ENCODE measurements at places on chromosomes 11 and 22.
A peak's percentile ranks its signal among the peaks of the same experiment; 100 is the strongest.

GRCh38 chr11:102989379-102990047 lies 34.0 kb upstream of the MMP13 start:
- H3K27ac ChIP-seq = no peak overlapping the region
- no peak overlapping the region for H3K4me3 ChIP-seq
- no peaks in the 10 kb centered on the region for H3K4me1 ChIP-seq
- peaks cover 6% of the 10 kb centered on the region for H3K27me3 ChIP-seq
- no peaks in the 10 kb centered on the region for H3K36me3 ChIP-seq

GRCh38 chr11:17600316-17601255 lies 53.5 kb downstream of the OTOG start:
- peak overlapping the region; percentile 38 for H3K27ac ChIP-seq
- H3K4me3 ChIP-seq = no peak overlapping the region
- peaks cover 24% of the 10 kb centered on the region for H3K27me3 ChIP-seq
- no peaks in the 10 kb centered on the region for H3K36me3 ChIP-seq
- no peaks in the 10 kb centered on the region for H3K4me1 ChIP-seq

DNA sequence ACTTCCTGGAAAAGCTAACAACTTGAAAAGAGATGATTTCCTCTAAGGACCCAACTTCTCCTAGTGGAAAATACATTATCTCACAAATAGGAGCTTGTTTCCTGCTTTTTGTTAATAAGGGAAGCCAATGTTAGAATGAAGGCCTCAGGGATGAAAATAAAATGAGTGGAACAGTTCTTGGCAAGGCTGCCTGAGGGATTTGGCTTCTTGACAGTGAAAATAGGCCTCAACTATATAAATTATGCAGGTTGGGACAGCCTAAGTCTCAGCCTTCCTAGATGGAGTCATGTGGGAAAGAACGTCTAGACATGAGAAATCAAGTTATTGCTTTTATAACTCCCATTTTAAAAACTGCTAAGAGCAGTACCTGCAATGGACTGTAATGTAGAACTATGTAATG lies 92.8 kb upstream of the FIBIN start:
- no peaks in the 10 kb centered on the region for H3K4me1 ChIP-seq
- DNase-seq = no peak
- H3K4me3 ChIP-seq = no peak overlapping the region
- no peak overlapping the region for H3K27ac ChIP-seq
- no peaks in the 10 kb centered on the region for H3K27me3 ChIP-seq
- no peaks in the 10 kb centered on the region for H3K36me3 ChIP-seq

DNA sequence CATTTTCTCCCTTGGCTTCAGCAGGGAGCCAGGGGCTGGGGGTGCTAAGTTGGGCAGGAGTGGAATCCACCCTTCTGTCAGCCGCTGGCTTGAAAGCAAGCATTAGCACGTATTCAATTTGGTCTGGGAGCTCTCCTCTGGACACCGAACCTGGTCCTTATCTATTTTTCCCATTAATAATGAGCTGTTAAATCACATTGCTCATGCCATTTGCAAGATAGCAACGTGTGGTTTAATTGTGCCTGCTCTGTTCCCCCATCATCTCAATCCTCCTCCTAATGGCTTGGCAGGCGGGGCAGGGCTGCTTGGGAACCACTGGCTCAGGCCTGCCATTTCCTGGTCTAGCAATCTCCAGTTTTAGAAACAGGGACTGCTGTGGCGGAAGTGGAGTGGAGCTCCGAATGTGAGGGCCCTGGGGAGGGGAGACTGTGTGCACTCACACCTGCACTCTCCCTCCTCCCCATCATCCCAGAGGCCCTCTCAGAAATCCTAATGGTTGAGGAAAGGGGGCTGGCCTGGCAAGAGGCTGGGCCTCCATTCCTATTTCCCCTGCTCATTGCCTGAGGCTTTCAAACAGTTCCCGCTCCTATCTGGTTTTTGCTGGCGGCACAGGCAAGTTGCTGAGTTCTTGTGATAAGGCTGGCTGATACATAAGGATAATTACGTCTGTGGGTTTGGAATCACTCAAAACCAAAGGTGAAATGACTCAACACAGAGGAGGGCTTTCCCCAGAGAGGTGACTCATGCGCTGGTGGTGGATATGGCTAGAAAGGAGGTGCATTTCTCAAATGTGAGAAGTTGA lies 201.2 kb upstream of the E2F8 start:
- H3K4me1 ChIP-seq = no peaks in the 10 kb centered on the region
- H3K27ac ChIP-seq = no peak overlapping the region
- no peaks in the 10 kb centered on the region for H3K36me3 ChIP-seq
- no peak overlapping the region for H3K4me3 ChIP-seq
- DNase-seq = no peak

GRCh38 chr11:58685973-58686722 lies 45.6 kb downstream of the GLYAT start:
- H3K4me1 ChIP-seq = peaks cover 8% of the 10 kb centered on the region
- no peaks in the 10 kb centered on the region for H3K36me3 ChIP-seq
- H3K27ac ChIP-seq = peak overlapping the region; percentile 53
- no peak overlapping the region for H3K4me3 ChIP-seq
- no peak for DNase-seq

DNA sequence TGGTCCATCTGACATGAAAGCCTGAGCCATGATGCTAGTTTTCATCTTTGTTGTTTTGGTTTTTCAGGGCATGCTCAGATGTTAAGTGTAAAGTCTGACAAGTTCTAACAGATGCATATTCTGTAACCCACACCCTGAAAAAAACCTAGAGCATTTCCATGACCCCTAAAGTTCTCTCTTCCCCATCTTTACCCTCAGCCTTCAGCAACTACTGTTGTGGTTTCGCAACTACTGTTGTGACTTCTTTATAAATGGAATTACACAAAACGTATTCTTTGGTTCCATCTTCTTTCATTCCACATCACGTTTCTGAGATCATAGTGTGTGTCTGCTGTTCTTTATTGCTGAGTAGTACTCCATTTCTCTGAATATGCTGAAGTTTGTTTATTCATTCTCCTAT lies 65.1 kb upstream of the LDLRAD3 start:
- no peaks in the 10 kb centered on the region for H3K4me1 ChIP-seq
- no peak overlapping the region for H3K27ac ChIP-seq
- no peak overlapping the region for H3K4me3 ChIP-seq
- no peak for DNase-seq
- no peaks in the 10 kb centered on the region for H3K36me3 ChIP-seq
- peaks cover 5% of the 10 kb centered on the region for H3K27me3 ChIP-seq

DNA sequence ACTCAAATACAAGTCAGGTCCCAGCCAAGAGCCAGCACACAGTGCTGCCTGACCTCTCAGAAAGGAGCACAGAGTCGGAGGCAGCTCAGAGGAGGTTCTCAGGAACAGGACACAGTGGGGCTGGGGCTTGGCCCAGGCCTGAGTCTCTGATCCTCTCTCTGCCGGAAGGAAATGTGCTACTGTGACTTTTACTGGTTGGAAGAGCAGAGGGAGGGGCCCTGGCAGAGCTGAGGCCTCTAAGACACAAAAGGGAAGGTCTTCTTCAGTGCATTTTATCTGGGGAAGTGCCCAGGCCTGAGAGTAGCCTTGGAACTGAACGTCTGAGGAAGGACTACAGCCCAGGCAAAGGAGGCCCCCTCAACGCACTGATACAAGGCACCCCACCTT lies 16.2 kb upstream of the CASTOR1 start:
- no peaks in the 10 kb centered on the region for H3K27me3 ChIP-seq
- H3K36me3 ChIP-seq = peaks cover 60% of the 10 kb centered on the region
- peaks cover 99% of the 10 kb centered on the region for H3K4me1 ChIP-seq
- peak overlapping the region; percentile 79 for H3K4me3 ChIP-seq
- H3K27ac ChIP-seq = peak overlapping the region; percentile 96

GRCh38 chr11:69727266-69727665 lies 23.4 kb upstream of the FGF19 start:
- DNase-seq = no peak
- no peaks in the 10 kb centered on the region for H3K36me3 ChIP-seq
- no peaks in the 10 kb centered on the region for H3K4me1 ChIP-seq
- no peak overlapping the region for H3K4me3 ChIP-seq
- peaks cover 67% of the 10 kb centered on the region for H3K27me3 ChIP-seq
- no peak overlapping the region for H3K27ac ChIP-seq

- no peak for DNase-seq
- H3K4me1 ChIP-seq = no peaks in the 10 kb centered on the region
- H3K36me3 ChIP-seq = no peaks in the 10 kb centered on the region
- H3K27ac ChIP-seq = no peak overlapping the region
- no peak overlapping the region for H3K4me3 ChIP-seq
Observed at GRCh38 chr22:39292031-39292462, 27.4 kb downstream of the RPL3 start.

GRCh38 chr11:35257281-35257680 lies 118.3 kb downstream of the CD44 start:
- peaks cover 5% of the 10 kb centered on the region for H3K36me3 ChIP-seq
- peaks cover 28% of the 10 kb centered on the region for H3K4me1 ChIP-seq
- H3K4me3 ChIP-seq = no peak overlapping the region
- H3K27ac ChIP-seq = peak overlapping the region; percentile 74
- no peak for DNase-seq
- peaks cover 16% of the 10 kb centered on the region for H3K27me3 ChIP-seq

DNA sequence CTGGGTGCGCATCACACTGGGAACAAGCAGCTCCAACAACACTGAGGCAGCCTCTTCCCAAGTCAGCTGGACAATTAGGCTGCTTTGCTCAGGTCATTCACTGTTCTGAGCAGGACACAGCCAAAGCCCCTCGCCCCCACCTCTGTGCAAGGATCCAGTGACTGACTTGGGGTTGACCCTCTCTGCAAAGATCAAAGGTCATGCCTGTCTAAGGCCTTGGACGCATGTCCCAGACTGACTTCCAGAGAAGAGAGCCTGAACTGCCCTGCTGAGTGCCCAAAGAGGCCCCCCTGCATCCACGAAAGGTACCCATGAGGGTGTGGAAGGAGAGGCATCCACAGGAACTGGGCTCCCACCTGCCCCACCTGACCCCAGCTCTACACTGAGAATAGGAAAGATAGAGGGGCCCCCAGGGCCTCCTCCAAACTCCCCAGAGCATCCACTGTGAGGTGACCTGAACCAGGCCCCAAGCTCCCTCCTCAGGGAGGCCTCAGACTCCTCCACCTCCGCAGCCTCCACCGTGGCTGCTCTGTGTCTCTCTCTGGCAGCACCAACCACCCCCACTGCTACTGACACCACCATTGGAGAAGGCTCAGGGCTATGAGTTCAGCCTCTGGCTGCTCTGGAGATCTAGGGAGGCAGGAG lies 53.5 kb downstream of the IGLL5 start:
- H3K4me1 ChIP-seq = peaks cover 2% of the 10 kb centered on the region
- no peak overlapping the region for H3K4me3 ChIP-seq
- H3K27me3 ChIP-seq = peaks cover 62% of the 10 kb centered on the region
- H3K36me3 ChIP-seq = no peaks in the 10 kb centered on the region

- H3K27me3 ChIP-seq = no peaks in the 10 kb centered on the region
- H3K4me3 ChIP-seq = no peak overlapping the region
- DNase-seq = no peak
- H3K4me1 ChIP-seq = no peaks in the 10 kb centered on the region
- peaks cover 6% of the 10 kb centered on the region for H3K36me3 ChIP-seq
Observed at GRCh38 chr11:44931466-44931865, 19.2 kb downstream of the TP53I11 start.

- no peak overlapping the region for H3K27ac ChIP-seq
- no peak for DNase-seq
- H3K36me3 ChIP-seq = no peaks in the 10 kb centered on the region
- peaks cover 4% of the 10 kb centered on the region for H3K27me3 ChIP-seq
Observed at GRCh38 chr22:28002181-28002700, 83.2 kb upstream of the PITPNB start.

GRCh38 chr11:117058761-117059261 lies 39.4 kb downstream of the SIK3 start:
- no peaks in the 10 kb centered on the region for H3K27me3 ChIP-seq
- H3K4me1 ChIP-seq = peaks cover 20% of the 10 kb centered on the region
- no peak overlapping the region for H3K4me3 ChIP-seq
- no peak overlapping the region for H3K27ac ChIP-seq
- H3K36me3 ChIP-seq = peaks cover 2% of the 10 kb centered on the region

DNA sequence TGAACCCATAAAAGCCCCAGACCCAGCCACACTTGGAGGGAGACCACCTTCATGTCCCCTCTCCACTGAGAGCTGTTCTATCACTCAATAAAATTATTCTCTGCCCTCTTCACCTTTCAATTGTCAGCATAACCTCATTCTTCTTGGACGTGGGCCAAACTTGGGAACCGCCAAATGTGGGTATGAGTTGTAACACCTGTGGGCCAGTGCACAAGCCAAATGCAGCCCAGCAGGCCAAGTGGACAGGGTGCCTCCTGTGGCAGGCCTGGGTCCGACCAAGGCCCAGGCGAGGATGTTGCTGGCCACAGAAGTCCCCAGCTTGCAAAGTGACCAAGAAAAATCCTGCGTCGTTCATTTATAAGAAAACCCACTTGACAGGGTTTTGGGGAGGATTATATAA lies 621.2 kb downstream of the METTL15 start:
- no peak for DNase-seq
- no peaks in the 10 kb centered on the region for H3K36me3 ChIP-seq
- no peak overlapping the region for H3K27ac ChIP-seq
- H3K27me3 ChIP-seq = no peaks in the 10 kb centered on the region

DNA sequence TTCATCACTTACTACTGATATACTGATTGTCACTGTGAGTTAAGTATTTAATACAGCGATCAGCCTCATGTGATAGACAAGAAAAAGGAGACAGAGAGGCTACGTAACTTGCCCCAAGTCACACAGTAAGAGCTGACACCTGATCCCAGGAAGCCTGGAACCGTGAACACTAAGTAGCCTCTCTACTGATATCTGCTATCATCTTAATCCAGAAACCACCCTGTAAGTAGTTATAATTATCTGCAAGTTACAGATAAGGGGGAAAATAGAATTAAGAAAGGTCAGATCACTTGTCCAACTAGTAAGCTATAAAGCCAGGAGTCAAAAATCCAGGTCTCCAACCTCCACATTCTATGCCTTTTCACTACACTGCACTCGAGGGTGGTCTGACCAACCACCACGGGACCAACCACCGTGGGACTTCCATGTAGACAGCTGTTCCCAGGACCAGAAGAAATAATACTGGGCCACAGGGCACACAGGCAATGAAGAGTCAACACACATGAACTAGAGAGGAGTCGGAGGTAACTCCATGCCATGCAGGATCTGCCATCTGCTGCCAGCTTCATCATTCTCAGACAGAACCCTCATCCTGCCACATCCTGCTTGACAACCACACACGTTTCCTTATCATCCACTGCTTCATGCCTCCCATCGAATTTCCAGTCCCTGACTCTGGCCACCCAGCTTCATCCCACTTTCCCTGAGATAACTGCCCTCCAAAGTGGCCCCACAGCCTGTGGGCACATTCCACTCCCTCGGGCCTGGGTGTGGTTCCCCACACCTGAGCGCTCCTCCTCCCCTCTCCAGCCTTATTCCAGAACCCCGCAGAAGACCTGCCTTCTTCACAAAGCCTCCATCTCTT lies 58.6 kb downstream of the MICAL3 start:
- no peaks in the 10 kb centered on the region for H3K36me3 ChIP-seq
- H3K4me1 ChIP-seq = peaks cover 6% of the 10 kb centered on the region
- no peak overlapping the region for H3K4me3 ChIP-seq
- no peak for DNase-seq
- H3K27ac ChIP-seq = no peak overlapping the region
- no peaks in the 10 kb centered on the region for H3K27me3 ChIP-seq

DNA sequence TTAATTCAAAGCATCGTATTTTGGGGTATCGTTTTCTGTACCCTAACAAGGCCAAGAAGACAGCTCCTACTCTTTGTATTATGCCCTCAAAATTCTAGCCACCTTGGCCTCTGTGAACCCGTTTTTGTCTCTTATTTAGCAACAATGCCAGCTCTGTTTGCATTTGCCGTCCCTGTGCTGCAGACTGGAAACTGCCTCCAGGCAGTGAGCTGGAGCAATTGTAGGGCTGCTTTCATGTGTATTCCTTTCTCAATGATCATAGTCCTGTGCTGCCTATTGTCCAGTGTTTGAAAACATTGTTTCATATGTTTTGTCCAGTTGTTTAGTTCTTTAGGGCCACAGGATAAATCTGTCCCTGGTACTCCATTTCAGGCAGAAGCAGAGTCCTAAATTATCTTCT lies 19.9 kb upstream of the BACE1-AS start:
- peaks cover 23% of the 10 kb centered on the region for H3K36me3 ChIP-seq
- no peak for DNase-seq
- H3K27ac ChIP-seq = no peak overlapping the region
- H3K27me3 ChIP-seq = no peaks in the 10 kb centered on the region
- peaks cover 11% of the 10 kb centered on the region for H3K4me1 ChIP-seq
- H3K4me3 ChIP-seq = no peak overlapping the region

All from activated naive CD4-positive, alpha-beta T cell treated with anti-CD3 and anti-CD28 coated beads, Interleukin-2, amount 10 ng/mL, durations not matched to agents 7 days and 5 days (primary cell).